ENCODE measurements at places on chromosomes 3 and 15. TPM values are rescaled to one million over a fixed set of nuclear protein-coding genes. Genes with fewer than 3 reads are reported as not detected.

DNA sequence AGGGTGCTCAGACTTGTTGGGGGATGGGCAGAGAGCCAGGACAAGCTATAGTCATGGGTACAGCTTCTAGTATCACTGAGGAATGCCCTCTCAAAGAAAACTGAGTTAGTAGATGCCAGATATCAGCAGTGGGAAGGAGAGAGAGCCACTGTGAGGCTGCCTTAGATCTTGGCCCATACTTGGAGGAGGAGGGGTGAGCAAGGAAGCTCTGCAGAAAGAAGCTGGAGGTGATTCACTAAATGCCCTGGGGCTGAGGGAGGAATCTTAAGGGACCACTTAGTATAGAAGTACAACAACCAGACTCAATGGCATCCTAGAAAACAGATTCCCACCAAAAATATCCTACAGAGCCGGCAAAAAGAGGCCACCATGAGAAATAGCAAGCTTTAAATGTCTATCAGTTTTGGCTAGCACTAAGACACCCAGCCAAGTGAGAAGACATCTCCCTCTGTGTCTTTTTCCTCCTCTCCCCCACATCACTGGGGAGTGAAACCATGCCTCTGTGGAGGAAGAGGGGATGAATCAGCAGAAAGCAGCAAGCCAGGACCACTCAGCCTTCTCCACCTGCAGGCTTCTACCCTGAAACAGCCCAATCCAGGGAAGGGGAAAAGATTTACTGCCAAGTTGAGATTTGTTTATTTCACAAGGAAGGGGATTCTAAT is 282.5 kb upstream of the STT3B start:
- DNase-seq, result no peak

- no peak for DNase-seq
Measured at GRCh38 chr3:32531010-32531647, 28.5 kb upstream of the CMTM6 start.

DNA sequence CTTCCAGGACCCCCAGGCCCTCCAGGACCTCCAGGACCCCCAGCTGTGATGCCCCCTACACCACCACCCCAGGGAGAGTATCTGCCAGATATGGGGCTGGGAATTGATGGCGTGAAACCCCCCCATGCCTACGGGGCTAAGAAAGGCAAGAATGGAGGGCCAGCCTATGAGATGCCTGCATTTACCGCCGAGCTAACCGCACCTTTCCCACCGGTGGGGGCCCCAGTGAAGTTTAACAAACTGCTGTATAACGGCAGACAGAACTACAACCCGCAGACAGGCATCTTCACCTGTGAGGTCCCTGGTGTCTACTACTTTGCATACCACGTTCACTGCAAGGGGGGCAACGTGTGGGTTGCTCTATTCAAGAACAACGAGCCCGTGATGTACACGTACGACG is 22.1 kb upstream of the CMSS1 start:
- DNase-seq, result no peak

DNA sequence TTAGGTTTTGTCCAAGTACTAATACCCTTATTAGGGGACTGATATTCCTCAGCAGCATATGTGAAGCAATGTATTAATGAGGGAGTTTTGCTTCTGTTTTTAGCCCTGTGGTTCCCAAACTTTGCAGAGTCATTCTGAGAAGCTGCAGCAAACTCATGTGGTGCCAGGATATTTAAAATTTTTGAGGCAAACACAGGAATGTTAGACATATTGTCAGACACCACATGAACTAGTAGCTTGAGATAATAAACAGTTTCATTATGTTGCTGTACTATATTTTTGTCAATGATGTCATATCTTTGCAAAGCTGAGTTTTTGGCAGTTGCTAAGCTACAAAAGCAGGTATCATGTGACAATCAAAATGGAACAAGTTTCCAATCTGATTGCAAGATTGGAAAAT is 36.6 kb downstream of the ATP6V1A start:
- peak; percentile 89 for DNase-seq

GRCh38 chr3:3170998-3171397 is 8.5 kb downstream of the CRBN start:
- peak; percentile 80 for DNase-seq

GRCh38 chr15:82043796-82044372 is 1.9 kb downstream of the MEX3B start:
- DNase-seq, result no peak

The TIMP4 gene
- total RNA-seq, result 0.34 TPM

All from dermis blood vessel endothelial cell (primary cell).